ENCODE measurements at places on chromosomes 3 and 15. TPM values are rescaled to one million over a fixed set of nuclear protein-coding genes. Genes with fewer than 3 reads are reported as not detected.

DNA sequence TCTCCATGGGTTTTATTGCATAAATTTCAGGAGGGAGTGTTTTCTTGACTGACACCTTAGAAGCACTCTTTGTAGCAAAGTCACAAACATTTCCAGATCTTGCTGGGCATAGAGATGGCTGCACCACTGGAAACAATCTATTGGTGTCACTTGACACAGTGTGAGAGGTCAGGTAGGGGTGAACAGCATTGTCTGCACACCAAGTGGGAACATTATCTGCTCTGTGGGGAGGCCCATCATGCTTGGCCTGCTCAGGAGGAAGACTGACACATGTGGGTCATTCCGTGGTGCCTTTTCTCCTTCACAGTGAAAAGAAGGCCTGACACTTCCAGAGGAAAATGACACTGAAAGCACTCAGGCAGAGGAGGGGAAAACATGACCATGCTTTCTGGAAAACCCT is 149.9 kb upstream of the GALNT15 start:
- no peak for DNase-seq

The LDHAL6B gene
- total RNA-seq = not detected

- no peak for DNase-seq
These were observed 24.8 kb downstream of the PRR20G start for GRCh38 chr3:127263037-127263436.

- DNase-seq = no peak
These were observed 38.1 kb downstream of the PLSCR2 start for GRCh38 chr3:146431240-146431639.

GRCh38 chr3:68919000-68919399 is 13.3 kb downstream of the TAFA4 start:
- DNase-seq = peak; percentile 3

GRCh38 chr3:66386925-66387650 is 113.7 kb downstream of the LRIG1 start:
- DNase-seq = no peak

The GOLGA6B gene
- total RNA-seq = not detected

DNA sequence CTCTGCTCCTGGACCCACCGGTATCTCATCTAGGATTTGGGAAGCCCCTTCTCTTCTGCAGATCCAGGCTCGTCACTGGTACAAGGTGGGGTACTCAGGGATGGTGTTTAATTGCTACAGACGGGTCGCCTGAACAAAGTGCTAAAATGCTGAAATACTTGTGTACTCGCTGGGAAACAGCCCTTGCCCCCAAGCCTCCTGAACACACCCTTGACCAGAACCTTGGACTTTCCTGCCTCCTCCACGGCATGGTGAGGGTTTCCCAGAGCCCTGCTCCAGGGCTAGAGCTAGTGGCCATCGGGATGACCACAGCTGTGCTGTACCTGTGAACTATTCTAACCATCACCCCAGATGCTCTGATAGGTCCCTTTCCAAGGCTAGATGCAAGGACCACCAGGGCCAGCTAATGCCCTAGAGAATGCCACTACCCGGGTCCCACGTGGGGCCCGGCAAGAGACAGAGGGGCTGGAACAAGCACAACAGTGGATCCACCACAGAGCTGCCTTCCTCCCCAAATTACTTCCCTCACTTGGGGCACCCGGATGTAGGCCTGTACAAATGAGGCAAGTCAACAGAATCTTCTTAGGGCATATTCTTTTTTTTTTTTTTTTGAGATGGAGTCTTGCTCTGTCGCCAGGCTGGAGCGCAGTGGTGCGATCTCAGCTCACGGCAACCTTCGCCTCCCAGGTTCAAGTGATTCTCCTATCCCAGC is 267.3 kb downstream of the FOXP1 start:
- no peak for DNase-seq

DNA sequence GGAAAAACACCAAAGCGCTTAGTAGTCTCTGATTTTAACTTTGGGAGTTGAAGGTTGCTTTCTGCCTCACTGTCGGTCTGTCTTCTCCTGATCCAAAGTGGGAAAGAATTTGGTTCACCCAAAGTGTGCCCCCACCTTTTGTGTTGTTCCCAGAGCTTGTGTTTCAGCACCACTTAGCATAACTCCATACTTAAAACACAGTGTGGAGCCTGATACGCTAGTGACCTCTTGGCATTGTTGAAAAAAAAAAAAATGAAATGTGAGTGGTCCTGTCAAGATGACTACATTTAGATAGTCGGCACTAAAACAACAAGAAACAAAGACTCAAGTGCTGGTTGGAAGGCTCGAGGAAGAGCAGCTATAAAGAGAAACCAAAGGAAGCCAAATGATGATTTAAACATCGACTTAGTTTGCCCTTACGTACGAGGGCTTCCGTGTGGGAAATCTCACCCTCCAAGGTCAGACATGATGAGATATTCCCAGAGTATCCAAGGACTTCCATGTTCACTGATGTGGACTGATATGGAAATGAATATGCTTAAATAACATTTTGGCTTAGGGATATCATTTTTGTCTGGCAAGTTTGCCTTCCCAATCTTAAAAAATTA is 178.8 kb downstream of the MEIS2 start:
- no peak for DNase-seq

The OXTR gene
- 871 TPM for total RNA-seq

GRCh38 chr3:182105875-182106274 is 394.1 kb downstream of the SOX2 start:
- no peak for DNase-seq

Measured in HFFc6 (cell line).